ENCODE measurements at places on chromosomes 2 and 18. TPM values are rescaled to one million over a fixed set of nuclear protein-coding genes. Genes with fewer than 3 reads are reported as not detected.

The DLX2 gene
- 9.9 TPM for total RNA-seq

The KIAA2012 gene
- not detected for total RNA-seq

The INSIG2 gene
- total RNA-seq = 28.6 TPM

The STAT1 gene
- total RNA-seq = 56.5 TPM

The FOXD4L1 gene
- total RNA-seq = 0.40 TPM

The ANKRD23 gene
- 1.7 TPM for total RNA-seq
